ENCODE measurements at places on chromosomes 16 and 17. TPM values are rescaled to one million over a fixed set of nuclear protein-coding genes. Genes with fewer than 3 reads are reported as not detected.

The CACNA1G gene
- total RNA-seq: 4.8 TPM

The PRAC1 gene
- total RNA-seq: not detected

The SPATA22 gene
- total RNA-seq: not detected

The EVI2A gene
- 0.10 TPM for total RNA-seq

The MYH2 gene
- not detected for total RNA-seq

The ARMC7 gene
- 3.5 TPM for total RNA-seq

The MEIOC gene
- 0.13 TPM for total RNA-seq

The G6PC3 gene
- total RNA-seq: 38.8 TPM

The SULT1A4 gene
- 33.3 TPM for total RNA-seq

The C17orf107 gene
- total RNA-seq: 9.1 TPM

The ANKFN1 gene
- total RNA-seq: 0.10 TPM

The RNF222 gene
- total RNA-seq: not detected

The CBX2 gene
- total RNA-seq: 16.3 TPM

The CIBAR2 gene
- total RNA-seq: not detected

The CA10 gene
- 0.33 TPM for total RNA-seq

The CALB2 gene
- 1.8 TPM for total RNA-seq

The TEKT3 gene
- total RNA-seq: 1.9 TPM

The SDR42E1 gene
- total RNA-seq: not detected

The WWOX gene
- 39.8 TPM for total RNA-seq

The GPT2 gene
- total RNA-seq: 41.0 TPM

Measured in hepatocyte (in vitro differentiated cells).